Activated CD4-positive, alpha-beta T cell treated with anti-CD3 and anti-CD28 coated beads, Interleukin-2, amount 50 U/mL, for 24 hours (primary cell): ENCODE measurements at places on chromosomes 12 and 14.

DNA sequence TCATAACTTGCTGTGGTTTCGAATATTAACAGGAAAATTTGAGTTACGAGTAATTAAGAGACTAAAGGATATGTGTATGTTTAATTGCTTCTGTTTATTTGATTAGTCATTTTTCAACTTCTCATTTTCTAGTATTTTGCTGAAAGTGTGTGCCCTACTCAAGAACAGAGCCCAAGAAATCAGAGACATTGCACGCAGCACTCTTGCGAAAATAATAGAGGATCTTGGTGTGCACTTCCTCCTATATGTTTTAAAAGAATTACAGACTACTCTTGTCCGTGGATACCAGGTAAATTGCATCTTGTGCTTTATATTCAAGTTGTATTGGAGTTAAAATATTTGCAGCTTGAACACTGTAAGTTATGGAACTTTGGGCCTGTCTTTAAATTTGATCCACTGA lies 50.8 kb downstream of the ARL1 start:
- no peak for DNase-seq

GRCh38 chr12:27971121-27971489 lies 1.4 kb downstream of the PTHLH start:
- DNase-seq: no peak

DNA sequence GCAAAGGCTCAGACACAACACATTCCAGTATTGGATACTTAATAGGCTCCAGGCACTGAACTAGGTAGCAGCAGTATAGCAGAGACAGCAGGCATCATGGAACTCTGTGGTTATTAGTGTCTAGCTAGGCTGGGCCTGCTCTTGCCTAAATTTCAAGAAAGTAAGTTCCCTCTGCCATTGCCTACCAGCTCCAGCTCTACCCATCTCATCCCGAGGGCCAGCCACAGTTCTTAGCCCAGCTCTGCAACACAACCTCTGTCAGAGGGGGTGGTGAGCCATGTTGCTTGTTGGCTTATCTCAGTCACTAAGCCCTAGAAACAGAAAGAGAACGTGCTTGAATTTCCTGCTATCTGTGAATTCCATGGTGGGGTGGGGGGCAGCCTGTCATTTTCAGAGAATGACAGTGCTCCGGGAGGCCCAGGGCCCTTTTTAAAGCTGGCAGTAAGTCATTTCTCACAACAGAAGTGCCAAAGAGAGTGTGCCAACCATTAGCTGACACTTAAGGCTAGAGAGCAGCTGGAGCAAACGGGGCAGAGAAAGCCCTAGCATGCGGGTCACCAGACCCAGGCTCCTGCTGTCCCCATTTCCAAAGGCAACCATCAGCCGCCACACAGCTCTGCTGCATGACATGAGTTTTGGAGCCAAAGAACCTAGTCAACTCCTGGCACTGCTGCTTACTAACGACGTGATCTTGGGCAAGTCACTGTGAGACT lies 105.9 kb downstream of the PRMT8 start:
- DNase-seq: no peak

DNA sequence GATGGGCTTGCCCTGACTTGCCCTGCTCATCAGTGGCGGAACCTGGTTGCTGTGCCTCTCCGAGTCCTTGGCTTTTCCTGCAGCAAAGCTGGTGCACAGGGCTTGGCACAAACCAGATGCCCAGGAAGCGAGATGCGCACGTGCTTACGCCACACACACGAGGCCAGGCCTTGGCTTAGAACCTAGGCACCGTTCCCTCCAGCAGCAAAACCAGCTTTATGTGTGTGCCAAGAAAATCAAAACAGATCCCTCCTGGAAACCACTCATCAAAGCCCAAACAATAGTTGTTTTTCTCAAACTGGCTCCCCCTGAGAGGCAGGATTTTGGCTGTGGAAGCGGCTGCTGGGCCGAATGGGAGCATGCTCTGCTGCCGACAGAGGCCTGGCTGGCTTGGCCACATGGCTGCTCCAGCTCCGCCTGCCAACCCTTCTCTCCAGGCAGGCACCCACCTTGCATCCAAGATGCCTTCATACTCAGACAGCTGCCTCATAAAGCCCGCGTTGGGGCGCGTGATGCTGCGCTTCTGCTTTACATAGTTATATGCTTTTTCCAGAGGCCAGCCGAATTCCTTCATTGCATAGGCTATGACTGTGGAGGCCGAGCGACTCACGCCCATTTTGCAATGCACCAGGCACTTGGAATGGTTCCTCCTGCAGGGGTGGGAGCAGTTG lies 58.7 kb downstream of the SSH1 start:
- no peak for DNase-seq

- no peak for DNase-seq
Observed at GRCh38 chr14:67583711-67584644, 16.1 kb downstream of the PIGH start.

GRCh38 chr12:3913278-3913677 lies 40.1 kb upstream of the PARP11 start:
- DNase-seq: no peak

GRCh38 chr14:65239938-65240296 lies 137.6 kb upstream of the MAX start:
- DNase-seq: no peak

DNA sequence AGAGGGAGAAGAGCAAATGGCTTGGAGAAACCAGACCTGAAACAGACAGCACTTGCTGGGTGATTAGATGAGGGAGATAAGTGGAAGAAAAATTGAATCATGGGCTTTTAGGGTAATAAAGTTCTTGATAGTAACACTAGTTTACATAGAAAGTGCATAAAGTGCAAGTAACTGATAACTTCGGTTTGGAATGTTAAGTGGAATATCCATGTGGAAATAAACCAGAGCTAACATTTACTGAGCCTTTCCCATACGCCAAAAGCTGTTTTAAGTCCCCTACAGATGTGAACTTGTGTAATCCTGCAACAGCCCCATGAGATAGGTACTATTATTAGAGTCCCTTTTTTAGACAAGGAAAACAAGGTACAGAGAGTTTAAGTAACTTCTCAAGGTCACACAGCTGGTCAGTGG lies 77.1 kb upstream of the NUDT4 start:
- DNase-seq: no peak

GRCh38 chr12:120101182-120101581 lies 15.4 kb downstream of the RAB35 start:
- no peak for DNase-seq

- no peak for DNase-seq
Observed at GRCh38 chr14:64912261-64912660, 2.0 kb upstream of the CHURC1 start.

GRCh38 chr14:76472199-76472723 lies 96.3 kb downstream of the ESRRB start:
- no peak for DNase-seq

GRCh38 chr14:55607386-55607785 lies 27.4 kb downstream of the KTN1 start:
- DNase-seq: no peak

- no peak for DNase-seq
Observed at GRCh38 chr14:58912287-58912686, 274.5 kb downstream of the DACT1 start.

- DNase-seq: no peak
Observed at GRCh38 chr12:15830538-15830937, 41.4 kb upstream of the EPS8 start.

- DNase-seq: no peak
Observed at GRCh38 chr14:86414146-86414545, 884.2 kb downstream of the FLRT2 start.

DNA sequence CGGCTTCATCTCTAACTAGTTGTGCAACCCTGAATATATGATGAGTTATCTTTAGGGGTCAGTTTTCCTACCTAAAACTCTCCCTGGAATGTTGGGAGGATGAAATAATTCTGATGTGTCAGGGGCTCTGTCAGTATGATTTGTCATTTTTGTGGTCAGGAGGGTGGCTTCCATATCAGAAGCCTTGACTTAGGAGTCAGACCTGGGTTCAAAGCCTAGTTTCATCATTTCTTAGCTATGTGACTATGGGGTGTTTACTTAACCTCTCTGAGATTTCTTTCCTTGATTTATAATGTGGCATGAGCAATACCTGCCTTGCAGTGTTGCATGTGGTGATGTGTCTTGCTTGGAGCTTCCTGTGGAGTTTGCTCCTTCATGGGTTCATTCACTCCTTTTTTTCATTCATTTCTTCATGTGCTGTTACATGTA lies 146.8 kb downstream of the CHST11 start:
- no peak for DNase-seq

GRCh38 chr12:68984796-68985573 lies 52.0 kb upstream of the CPM start:
- no peak for DNase-seq

DNA sequence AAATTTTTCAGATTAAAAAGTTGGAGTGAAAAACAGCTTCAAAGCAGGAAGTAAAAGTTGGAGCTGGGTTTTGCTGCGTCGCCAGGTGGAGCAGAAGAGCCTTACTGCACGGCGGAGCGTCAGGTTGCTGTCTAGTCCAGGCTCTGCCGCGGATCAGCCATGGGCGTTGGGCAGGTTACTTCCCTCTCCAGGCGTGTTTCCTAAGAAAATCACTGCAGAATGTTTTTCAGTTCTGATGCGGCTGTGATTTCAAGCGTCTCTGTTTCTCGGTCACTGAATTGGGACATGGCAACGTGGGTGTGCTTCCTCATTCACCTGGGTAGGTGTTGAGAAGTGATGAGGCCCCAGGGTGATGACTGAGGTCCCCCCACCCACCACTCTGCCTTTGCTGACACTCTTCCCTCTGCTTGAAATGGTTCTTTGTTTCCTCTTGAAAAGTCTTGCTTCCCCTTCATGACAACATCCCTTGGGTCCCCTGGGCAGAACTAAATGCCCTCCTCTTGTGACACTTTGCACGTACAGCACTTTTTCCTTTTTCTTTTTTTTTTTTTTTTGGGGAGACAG lies 7.6 kb downstream of the EVL start:
- DNase-seq: no peak

DNA sequence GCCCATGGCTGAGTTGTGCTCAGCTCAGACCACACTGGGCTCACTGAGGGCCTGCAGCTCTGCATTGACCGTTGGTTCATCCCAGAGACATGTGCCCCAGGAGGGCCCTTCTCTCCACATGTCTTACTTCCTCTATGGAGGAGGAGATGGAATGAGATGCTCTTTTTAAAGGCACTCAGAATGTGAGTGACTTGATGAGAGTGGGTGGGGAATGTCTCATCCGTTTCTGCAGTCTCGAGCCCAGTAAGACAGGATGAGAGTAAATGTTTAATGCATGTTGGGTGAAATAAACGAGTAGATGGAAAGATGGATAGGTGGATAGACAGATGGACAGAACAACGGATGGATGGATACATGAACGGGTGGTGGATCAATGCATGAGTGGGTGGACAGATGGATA lies 68.8 kb upstream of the NOS1 start:
- no peak for DNase-seq

DNA sequence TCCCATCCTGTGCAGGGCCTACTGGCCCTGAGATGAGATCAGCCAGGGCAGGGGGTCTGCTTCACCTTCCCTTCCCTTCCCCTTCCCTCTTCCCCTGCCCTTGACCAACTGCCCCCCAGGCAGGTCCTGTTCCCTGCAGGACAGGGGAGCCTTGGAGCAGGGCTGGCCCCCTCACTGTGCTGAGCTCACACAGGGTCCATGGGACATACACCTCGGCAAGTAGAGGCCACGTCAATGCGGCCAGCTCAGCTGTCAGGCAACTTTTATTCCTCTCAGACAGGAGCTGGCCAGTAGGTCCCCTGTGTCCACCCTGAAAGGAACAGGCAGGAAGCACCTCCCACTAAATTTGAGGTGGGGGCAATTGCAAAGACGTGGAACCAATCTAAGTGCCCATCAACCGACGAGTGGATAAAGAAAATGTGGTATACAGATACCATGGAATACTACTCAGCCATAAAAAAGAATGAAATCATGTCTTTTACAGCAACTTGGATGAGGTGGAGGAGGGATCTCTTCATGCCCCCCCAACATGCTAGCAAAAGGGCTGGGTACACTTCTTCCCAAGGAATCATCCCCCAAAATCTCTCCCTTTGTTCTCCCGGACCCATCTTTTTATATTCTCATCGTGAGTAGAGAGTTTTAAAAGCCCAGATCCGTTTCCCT lies 148.7 kb downstream of the BCL11B start:
- DNase-seq: no peak
